NCI-H2171 treated with DMSO at 0.1 percent for 48 hours (cell line): ENCODE measurements at places on chromosomes 4 and X.

DNA sequence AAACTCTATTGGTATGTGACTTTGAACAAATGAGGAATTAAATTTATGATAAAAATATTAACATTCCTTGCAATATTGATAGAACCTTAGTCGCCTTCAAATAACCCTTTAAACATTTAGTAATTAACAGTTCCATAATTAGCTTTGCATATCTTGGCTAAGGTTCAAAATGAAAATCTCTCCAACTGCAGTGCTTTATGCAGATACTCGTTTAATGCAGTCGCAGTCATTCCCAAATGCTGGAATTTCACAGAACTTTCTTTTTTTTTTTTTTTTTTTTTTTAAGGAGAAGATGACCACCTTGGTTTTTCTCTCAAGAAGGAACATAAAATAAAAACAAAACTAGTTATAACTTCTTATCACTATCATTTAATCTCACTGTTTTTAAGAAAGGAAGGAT is 5.2 kb downstream of the RAPGEF2 start:
- no peak for DNase-seq

DNA sequence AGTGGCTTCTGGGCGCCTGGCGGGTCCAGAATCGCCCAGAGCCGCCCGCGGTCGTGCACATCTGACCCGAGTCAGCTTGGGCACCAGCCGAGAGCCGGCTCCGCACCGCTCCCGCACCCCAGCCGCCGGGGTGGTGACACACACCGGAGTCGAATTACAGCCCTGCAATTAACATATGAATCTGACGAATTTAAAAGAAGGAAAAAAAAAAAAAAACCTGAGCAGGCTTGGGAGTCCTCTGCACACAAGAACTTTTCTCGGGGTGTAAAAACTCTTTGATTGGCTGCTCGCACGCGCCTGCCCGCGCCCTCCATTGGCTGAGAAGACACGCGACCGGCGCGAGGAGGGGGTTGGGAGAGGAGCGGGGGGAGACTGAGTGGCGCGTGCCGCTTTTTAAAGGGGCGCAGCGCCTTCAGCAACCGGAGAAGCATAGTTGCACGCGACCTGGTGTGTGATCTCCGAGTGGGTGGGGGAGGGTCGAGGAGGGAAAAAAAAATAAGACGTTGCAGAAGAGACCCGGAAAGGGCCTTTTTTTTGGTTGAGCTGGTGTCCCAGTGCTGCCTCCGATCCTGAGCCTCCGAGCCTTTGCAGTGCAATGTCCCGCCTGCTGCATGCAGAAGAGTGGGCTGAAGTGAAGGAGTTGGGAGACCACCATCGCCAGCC is at the start of gene ATOH1:
ATOH1 (plus strand) TSS at position 422 of the 663 bp plus-strand sequence; CDS start at position 596, 174 bp downstream.
- peak; percentile 67 for DNase-seq

GRCh38 chr4:184648313-184649025 is 778 bp downstream of the CASP3 start:
- DNase-seq = no peak

DNA sequence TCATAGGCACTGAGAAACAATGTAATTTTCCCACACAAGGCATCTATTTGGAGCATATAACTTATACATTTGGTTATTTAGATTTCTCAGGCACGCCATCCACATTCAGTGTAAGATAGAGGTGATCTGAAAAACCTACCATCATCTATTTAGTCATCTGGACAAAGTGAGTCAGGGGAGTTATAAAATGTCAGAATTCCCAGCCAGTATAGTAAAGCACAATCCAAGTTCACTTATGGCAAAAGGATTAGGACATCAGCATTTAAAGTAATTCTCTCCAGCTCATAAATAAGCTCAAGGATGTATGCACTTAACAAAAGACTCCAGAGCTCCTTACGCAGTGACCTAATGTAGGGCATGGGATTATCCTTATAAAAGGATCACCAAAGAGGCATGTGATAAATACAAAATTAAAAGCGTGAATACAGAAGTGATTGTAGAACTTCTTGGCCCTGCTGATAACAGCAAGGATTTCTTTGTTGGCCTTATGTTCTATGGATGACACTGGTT is 65.3 kb upstream of the DCLK2 start:
- no peak for DNase-seq

GRCh38 chr4:80619070-80619674 is 283.6 kb downstream of the CFAP299 start:
- no peak for DNase-seq

DNA sequence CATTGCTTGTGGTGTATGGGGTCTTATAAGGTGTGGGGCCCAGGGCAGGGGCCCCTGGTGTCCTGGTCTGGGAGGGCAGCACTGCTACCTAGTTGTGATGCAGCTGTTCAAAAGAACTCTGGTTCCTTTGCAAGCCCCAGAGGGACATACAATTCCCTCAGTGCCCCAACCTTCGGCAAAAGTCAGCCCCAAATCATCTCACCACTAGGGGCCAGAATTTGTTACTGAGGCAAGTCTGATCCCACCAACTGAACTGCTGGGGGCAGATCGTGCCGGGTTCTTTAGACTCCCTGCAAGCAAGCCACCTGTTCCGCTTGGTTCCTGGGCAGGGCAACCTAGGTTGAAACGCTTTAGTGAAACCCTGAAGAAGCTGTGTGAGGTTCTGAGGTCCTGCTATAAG is 180.1 kb upstream of the S100G start:
- DNase-seq = no peak

- DNase-seq = no peak
Measured at GRCh38 chrX:102651242-102652011, at the start of gene GPRASP1. Gene GPRASP1 (plus strand): TSS chrX:102651483. CDS start chrX:102653914, 2,431 bp downstream.

- peak; percentile 50 for DNase-seq
Measured at GRCh38 chr4:47271291-47271690, 192.2 kb downstream of the COMMD8 start.

DNA sequence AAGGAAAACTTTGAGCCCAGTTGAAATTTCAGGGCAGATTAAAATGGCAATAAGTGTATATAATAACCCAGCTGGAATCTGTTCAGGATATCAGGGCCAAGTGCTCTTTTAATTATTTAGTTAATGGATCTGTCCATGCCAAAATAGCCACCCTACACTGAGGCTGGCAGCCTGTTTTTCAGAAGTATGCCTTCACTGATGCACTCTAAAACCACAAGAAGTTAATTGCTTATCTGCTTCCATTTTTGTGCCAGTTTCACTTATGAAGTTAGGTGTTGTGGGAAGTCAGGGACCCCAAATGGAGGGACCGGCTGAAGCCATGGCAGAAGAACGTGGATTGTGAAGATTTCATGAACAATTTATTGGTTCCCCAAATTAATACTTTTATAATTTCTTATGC is 960.3 kb downstream of the C4orf33 start:
- no peak for DNase-seq

GRCh38 chr4:2083116-2083825 is 24.1 kb downstream of the NAT8L start:
- DNase-seq = no peak

DNA sequence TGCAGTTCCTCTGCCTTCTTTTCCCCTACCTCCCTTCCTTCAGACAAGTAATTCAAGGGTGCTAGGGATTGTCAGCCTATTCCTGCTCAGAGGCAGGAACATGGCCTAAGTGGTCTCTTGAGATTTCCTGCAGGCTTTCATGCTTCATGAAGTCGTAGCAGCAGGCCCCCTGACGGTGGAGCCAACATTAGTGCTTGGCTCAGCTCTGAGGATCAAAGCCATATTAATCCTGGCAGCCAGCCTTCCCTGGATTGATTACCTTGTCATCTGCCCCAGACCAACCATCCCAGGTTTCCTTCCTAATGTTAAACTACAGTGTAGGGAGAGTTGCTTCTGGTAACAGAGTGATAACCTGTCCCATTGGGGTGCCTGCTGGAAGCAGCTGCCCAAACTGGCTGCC is 84.1 kb downstream of the SLC16A2 start:
- DNase-seq = peak; percentile 72

- no peak for DNase-seq
Measured at GRCh38 chr4:98584265-98584664, 74.1 kb downstream of the TSPAN5 start.

DNA sequence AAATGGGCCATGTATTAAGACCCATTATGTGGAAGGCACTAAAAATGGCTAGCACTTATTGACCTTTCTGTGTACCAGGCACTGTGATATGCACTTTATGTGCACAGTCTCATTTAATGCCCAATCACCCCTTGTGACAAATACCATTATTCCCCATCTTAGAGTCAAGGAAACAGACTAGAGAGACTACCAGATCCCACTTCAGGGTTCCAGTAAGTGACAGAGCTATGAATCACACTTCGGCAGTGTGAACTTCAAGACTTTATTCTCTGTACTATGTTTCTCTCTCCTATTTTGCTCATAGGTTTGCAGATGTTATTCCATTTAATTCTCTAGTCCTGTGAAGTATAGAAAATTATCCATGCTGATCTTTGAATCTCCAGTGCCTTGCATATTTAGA is 107.0 kb downstream of the NFKB1 start:
- DNase-seq = no peak

- no peak for DNase-seq
Measured at GRCh38 chrX:124215786-124216185, 116.7 kb upstream of the TEX13D start.

- no peak for DNase-seq
Measured at GRCh38 chr4:47855350-47855749, 17.5 kb upstream of the CORIN start.

GRCh38 chrX:21847342-21847741 is 7.9 kb downstream of the MBTPS2 start:
- peak; percentile 85 for DNase-seq

DNA sequence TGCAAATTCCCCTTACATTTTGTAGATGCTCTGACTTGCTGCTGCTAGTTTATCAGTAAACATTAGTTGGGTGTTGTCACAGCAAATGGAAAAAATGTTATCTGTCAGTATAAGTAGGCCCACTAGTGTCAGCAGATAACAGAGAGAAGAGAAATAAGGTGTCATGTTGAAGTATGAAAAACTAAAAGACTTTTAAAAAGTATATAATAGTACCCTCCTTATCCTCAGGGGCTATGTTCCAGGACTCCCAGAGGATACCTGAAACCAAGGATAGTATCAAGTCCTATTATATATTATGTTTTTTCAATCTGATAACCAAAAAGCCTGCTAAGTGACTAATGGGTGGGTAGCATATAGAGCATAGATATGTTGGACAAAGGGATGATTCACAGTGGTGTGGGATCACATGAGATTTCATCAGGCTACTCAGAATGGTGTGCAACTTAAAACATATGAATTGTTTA is 11.6 kb upstream of the BMP2K start:
- DNase-seq = no peak

GRCh38 chr4:138889216-138889615 is 126.4 kb upstream of the NOCT start:
- no peak for DNase-seq

GRCh38 chr4:149790172-149790907 is 25.3 kb downstream of the IQCM start:
- DNase-seq = no peak

- peak; percentile 16 for DNase-seq
Measured at GRCh38 chr4:114180481-114180880, 201.0 kb upstream of the ARSJ start.

DNA sequence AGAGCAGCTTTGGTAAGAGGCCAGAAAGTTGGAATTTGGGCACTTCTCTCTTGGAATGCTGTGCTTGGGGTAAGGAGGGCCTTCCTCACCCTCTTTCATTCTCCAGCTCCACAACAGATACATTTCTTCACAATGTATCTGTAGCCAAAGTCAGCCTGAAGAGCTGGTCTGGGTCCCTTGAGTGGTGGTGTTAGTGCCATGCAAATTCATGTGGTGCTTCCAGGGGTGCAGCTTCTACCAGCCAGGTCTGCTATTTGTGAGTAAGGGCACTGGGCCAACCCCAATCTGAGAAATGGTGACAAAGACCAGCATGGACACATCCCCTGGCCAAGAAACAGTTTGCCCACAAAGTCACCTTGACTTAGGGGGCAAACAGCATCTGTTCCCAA is 17.8 kb downstream of the AMER1 start:
- DNase-seq = no peak
